GF-D8 (cell line): ENCODE measurements at places on chromosomes 6 and 20.

- no peak for DNase-seq
These were observed 563.3 kb upstream of the MAP3K7 start for GRCh38 chr6:91149956-91150705.

GRCh38 chr20:45998337-45998736, 10.4 kb upstream of the MMP9 start:
- no peak for DNase-seq

GRCh38 chr6:149806127-149806526, 56.6 kb downstream of the PCMT1 start:
- DNase-seq = no peak

DNA sequence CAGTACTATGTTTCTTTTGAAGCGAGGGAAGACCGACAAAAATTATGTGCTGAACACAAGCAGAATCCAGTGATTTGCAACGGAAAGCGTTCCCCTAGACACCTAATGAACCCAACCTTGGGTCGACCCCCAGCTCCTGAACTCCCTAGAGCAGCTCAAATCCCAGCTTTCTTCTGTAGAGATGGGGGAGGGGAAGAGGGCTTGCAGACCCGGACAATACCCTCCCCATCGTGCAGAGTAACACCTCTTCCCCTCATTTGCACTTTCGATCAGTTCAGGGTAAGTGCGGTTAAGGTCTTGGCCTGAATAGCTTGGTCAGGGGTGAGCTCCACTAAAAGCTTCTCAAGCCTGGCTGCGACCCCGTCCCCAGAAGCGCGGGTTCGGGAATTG, 404 bp downstream of the CEP162 start:
- no peak for DNase-seq

DNA sequence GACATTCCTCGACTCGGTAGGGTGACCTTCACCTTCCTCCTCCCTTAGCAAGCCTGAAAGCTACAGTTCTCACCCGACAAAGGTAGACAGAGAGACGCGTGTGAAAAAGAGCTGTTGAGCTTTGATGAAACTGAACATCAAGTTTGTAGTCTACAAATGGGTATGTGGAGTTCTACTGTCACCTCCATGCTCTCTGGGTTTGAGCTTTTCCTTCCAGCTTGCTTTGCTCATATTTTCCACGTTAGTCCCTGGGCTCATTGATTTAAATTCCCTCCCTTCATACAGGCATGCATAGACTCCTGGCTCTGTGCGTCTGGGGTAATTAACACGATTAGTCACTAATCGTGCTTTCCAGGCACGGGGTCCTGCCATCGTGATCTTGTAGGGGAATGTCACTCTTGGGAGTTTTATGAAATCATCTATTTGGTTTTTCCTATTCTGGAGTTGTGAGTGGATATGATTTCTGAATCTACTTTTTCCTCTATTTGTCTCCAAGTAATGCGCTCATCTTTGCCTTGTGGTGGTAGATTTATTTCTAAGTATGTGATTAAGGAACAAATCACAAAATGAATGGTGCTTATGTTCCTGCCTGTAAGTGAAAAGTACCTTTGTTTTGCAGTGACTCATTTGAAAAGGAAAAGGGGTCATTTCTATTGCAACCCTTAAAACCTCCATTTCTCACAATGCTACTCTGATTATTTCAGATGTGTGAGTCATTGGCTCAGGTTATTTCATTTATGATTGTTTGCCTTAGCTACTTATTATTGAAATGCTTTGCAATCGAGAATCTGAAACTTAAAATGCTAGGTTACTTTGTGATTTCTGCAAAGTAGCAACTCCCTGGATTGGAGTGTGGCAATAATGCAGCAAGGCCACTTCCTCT, 154.6 kb downstream of the ZDHHC14 start:
- DNase-seq = peak; percentile 70

GRCh38 chr6:21898107-21898796, 304.7 kb downstream of the SOX4 start:
- no peak for DNase-seq
